ENCODE measurements at places on chromosomes 5 and 9.
A peak's percentile ranks its signal among the peaks of the same experiment; 100 is the strongest.

GRCh38 chr5:110738503-110738811 lies 350 bp upstream of the SLC25A46 start:
- DNase-seq, result peak; percentile 33

DNA sequence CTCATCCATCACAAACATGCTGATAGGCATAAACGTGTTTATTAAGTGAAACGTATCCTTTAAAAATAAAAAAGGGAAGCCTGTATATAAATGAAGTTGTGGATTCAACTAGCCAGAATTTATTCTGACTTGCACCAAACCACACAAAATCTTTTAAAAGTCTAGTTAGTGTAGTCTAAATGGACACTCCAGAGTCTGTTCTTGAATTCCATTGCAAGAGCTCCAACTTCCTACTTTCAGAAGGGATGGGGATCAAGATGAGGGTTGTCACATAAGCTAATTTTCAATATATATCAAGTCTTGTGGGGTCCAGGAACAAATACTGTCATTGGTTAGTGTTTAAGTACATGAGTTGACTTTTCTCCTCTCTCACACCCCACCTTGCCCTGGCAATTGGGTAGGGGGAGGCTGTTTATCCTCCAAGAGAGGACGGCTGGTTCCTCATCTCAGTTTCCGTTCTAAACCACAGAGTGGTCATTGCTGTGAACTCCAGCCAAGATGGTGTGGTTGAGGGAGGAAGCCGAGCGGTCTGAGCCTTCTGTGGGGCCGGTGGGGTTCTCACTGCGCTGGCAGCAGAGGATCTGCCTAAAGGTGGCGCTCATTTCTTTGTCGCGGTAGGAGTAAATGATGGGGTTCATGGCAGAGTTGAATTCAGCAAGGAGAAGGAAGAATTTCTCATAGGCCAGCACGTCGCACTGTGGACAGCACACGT lies 163.2 kb downstream of the LPAR1 start:
- no peak for DNase-seq

DNA sequence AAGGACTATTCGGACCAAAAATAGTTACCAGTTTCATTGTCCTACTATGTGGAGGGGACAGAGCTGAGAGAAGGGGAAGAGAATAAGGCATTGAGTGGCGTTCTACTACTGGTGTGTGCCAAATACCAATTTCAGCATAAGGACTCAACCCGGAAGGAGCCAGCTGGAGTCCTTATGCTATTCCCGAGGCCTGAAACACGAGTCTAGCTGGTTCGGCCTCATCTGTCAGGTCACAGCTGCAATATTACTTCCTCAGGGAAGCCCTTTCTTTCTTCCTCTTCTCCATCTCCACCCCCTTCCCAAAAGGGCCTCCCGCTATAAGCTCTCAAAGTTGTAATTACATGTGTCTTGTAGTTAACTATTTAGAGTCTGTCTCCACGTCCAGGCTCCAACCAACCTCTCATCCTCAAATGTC lies 20.5 kb upstream of the FER start:
- DNase-seq, result no peak

- DNase-seq, result peak; percentile 10
Measured at GRCh38 chr5:107248066-107248695, 422.6 kb downstream of the EFNA5 start.

DNA sequence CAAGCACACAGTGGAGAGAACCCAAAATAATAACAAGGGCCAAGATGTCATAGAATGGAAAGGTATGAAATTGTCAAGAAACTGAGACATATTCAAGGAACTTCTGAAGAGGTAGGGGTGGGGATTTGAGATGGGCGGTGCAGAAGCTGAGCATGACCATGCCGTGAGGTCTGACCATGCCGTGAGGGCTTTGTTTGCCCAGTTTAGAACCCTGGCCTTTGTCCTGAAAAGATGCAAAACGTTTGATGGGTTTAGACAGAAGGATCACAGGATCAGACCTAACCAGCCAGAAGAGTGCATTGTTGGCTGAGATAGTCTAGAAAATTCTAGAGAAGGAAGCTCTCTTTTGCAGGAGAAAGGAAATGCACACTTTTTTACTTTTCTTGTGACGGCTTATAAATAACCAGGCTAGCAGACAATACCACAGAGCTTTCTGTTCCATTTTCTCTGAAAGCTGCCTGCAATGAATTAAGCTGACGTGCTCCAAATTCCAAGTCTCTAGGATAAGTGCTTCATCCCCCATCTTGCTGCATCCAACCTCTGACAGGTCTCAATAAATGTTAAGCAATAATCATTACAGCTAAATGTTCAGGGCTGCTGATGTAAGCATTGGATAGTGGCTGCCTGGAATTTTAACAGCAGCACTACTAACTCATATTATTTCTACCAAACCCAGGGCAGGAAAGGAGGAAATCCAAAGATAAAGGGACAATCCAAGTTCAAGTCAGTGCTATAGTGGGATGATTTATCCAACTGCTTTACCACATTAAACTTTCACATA lies 110.9 kb upstream of the IL6ST start:
- no peak for DNase-seq

- no peak for DNase-seq
Measured at GRCh38 chr5:133729800-133730199, 117.5 kb upstream of the FSTL4 start.

DNA sequence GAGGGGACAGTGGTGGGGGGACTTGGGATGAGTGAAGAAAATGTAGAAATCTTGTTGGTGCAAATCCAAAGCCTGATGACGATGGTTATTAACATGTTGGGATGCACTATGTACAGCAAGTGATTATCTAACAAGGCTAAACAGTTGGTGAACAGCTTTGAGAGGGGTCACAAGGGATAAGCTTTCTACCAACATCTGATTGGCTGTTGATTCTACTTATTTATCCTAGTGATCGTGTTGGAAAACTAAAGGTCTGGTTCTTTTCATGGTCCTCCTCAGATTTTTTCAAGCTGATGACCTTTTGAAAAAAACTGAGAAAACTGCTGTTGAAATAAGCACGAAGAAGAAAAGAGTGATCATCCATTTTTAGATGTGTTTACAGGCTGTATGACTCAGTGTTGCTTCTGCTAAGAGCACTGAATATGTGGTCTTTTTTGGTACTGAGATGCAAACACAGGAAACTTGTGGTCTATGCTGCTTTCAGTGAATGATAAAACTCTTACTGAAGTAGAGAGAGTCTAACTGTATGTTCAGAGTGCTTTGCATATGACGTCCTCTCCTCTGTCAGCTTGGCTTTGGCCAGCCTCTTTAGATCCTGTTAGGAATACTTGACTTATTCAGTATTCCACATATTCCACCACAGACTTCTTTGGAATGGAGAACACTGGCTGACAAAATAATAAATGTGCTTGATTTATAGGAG lies 174.8 kb downstream of the SLF1 start:
- no peak for DNase-seq
